ENCODE measurements at places on chromosomes 3 and 15. TPM values are rescaled to one million over a fixed set of nuclear protein-coding genes. Genes with fewer than 3 reads are reported as not detected.

DNA sequence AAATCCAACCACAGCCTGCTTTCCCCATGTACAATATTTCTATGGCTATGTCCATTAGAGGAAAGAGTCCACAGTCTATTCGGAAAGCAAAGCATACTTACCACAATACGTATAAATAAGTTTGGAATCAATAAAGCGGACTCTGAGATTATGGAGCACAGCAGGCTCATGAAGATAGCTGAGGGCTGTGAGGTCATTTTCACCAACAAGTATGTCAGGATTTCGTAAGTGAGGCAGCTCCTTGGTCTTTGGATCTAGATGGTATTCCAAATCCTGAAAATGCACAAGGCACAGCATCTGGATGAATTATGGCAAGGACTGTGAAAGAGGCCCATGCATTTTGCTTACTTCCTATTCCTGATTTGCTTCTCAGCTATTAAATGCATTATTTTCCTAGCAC lies 100.4 kb downstream of the MYO5A start:
- no peak for DNase-seq

Gene GATA2
- total RNA-seq, result 0.09 TPM

Gene DPPA4
- 215 TPM for total RNA-seq

DNA sequence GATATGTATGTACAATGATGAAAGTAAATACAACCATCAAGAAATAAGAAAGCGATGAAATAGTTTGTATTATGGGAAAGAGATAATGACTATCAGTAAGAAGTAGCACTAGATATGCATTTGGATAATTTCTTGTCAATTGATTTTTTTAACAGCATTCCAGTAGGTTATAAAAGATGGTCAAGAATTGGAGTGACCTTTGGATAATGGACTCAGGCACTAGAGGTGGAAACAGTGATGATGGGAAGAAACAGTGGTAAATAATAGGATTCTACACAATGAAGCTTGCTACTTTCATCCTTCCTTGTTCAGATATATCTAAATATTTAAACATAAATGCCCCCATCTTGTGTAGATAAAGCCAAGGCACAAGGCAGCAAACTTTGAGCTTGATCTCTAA lies 101.4 kb downstream of the GBE1 start:
- DNase-seq, result no peak

DNA sequence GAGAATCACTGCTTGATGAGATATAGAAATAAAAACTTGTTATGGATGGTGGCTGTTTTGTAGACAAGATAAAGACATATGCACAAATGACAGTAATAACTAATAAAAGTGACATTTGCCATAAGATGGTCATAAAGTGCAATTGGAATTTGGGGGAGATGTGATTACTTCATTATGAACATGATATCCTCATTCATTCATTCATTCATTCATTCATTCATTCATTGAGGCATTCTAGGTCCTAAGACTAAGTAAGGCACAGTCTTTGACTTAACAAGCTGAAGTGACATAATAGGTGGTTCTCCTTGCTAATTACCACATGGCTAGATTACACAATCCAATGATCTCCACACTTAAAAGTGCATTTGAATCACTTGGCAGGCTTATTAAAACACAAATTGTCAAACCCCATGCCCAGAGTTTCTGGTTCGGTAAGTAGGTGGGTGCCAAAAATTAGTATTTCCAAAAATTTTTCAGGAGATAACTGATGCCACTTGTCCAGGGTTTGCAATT lies 18.9 kb downstream of the RAP2B start:
- no peak for DNase-seq

Gene ANKRD34C
- total RNA-seq, result not detected

DNA sequence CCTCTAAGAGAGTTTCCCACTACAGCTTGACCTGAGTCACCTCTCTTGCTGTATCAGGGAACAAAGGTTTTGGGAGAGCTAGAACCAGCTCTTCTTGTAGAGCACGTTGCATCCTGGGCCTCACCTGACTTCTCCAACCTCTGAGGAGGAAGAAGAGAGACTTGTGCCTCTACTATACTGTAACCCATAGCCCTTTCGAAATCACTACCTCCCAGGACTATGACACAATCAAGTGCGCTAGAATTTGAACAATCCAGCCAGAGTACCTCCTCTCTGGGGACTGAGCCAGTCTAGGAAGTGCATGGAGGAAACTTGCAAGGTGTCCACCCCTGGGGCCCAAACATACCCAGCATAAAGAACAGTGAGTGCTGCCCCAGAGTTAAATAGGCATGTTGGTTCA lies 192.8 kb upstream of the BHLHE40 start:
- no peak for DNase-seq

- no peak for DNase-seq
These were observed 167.7 kb downstream of the GHSR start for GRCh38 chr3:172280406-172281051.

DNA sequence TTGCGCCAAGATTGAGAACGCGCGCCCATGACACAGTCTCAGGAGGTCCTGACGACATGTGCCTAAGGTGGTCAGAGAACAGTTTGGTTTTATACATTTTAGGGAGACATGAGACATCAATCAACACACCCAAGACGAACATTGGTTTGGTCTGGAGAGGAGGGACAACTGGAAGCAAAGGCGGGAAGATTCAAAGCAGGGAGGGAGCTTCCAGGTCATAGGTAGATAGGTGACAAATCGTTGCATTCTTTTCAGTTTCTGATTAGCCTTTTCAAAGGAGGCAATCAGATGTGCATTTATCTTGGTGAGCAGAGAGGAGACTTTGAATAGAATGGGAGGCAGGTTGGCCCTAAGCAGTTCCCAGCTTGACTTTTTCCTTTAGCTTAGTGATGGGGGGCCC lies 828.4 kb upstream of the DPPA4 start:
- DNase-seq, result peak; percentile 68

Gene NR2F2
- 24.6 TPM for total RNA-seq

Gene SETD2
- 35.4 TPM for total RNA-seq

DNA sequence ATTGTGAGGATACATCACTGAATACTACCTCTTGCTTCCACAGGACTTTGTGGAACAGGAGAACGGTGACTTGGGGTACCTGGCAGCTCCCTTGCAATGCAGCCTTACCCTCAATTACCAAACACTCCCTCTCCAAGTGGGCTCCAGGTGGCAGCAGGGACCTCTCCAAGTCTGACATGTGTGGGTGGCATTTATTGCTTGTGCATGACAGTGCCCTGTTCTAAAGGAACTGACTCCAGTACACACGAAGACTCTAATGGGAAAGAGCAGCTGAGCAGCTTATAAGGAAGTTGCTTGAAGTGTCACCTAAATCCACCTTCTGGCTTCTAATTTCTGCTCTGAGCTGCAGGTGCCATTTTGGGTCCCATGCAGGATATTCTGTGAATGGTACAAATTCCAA lies 174.1 kb upstream of the SLCO3A1 start:
- no peak for DNase-seq

DNA sequence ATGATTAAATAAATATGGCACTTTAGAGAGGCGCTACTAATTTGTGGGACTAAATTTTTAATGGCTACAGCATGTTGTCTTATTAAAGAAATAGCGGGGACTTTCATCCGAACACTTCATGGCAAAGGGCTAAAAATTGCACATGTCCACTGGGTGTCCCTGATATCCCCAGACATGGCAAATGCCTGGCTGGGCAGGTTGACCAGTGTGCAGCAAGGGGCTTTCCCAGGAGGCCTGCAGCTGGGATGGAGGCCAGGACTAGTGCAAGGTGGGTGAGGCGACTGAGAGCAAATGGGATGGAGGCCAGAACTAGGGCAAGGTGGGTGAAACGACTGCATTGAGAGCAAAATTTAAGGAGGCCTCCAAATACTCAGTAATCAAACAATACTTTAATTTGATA lies 167.4 kb upstream of the SMAD3 start:
- no peak for DNase-seq

DNA sequence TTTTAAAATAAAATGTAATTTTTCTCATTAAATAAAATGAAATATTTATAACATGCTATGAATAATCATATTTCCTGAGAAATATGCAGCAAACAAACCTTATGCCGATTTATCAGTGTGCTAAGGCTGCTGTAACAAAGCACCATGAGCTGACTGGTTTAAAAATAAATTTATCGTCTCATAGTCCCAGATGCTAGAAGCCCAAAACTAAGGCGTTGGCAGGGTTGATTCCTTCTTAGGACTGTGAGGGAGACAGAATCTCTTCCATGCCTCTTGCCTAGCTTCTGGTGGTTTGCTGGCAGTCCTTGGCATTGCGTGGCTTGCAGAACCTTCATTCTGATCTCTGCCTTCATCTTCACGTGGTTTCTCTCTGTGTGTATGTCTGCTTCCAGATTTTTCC lies 740.3 kb downstream of the OTOL1 start:
- DNase-seq, result no peak

Gene ZNF609
- 21.5 TPM for total RNA-seq

DNA sequence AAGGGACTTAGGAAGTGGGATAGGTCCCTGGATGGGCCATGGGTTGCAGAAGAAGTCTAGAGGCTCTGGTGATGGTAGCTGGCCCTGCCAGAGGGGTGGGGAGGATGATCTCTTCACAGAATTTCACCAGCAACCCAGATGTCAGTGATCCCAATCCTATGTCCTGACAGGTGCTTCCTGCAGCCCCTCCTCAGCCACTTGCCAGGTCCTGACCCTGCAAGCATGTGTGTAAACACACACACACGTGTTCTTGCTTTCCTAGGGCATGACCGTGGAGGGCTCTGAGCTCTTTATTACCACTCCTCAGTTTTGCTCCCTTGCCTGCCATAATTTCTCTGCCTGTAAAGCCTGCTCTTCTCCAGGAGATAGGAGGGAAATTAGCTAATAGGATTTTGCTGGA lies 12.5 kb downstream of the TEX264 start:
- DNase-seq, result no peak

- no peak for DNase-seq
These were observed 85.9 kb upstream of the ZPLD1 start for GRCh38 chr3:102348904-102349303.

Gene SLC51B
- total RNA-seq, result not detected

DNA sequence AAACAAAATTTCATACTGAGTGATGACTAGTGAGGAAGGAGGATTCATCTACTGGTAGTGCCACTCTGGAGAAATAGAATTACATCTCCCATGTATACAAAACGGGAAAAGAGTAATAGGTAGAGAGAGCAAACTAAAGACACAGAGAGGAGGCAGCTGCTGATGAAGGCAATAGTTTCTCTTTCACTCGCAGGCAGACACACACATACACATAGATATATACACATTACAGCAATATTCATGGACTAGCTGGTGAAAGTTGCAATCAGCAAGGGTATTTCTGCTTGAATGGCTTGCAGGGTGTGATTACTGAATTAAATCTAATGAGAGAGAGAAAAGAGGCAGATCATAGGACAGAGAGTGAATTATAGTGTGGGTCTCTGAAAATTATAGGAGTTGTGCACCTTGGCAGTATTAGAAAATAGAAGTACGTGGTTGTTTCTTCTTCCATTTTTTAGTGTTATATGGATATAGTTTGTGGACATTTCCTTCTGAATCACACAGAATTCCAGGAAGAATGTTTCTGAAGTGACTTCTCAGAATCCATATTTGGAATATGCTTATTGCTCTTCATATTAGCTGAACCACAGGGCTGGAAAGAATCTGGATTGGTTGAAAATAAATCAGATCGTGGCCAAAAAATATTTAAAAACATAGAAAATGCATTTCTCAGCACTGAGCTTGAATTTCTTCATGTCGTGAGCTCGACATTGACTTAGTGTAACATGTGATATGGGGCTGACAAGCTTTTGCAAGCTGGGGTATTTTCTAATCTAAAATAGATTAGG lies 991.2 kb downstream of the TUSC7 start:
- DNase-seq, result no peak

DNA sequence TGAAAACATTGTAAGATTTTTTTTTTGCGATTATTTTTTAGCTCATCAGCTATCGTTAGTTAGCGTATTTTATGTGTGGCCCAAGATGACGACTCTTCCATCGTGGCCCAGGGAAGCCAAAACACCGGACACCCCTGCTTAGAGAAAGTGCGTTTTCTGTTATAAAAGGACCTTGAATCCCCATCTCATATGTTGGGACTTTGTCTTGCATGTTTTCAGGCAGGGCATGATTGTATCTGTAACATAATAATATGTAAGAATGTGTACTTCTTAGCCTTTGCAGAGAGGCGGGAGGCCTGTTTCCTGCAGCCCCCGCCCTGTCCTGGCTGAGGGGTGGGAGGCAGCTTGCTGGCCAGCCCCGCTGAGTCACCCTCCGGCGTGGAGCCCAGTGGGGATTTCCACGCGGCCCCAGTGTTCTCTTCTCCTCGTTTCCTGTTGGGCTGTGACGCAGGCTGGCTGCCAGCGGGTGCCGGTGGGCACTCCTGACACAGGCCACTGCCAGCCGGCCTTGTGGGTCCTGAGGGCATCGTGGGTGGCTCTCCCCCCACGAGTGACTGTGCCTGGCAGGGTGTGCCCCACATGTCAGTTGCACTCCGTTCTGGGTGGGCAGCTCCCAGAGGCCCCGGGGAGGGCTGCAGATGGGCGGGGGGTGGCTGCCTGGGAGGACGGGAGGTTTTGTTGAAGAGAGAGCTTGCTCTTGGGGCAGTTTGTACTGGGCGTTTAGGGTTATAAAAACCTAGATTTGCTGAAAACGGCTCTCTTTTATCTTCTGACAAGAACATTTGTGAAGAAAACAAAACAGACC lies 55.6 kb downstream of the SMAD3 start:
- no peak for DNase-seq

GRCh38 chr15:35722501-35722900 lies 176.5 kb upstream of the DPH6 start:
- no peak for DNase-seq

DNA sequence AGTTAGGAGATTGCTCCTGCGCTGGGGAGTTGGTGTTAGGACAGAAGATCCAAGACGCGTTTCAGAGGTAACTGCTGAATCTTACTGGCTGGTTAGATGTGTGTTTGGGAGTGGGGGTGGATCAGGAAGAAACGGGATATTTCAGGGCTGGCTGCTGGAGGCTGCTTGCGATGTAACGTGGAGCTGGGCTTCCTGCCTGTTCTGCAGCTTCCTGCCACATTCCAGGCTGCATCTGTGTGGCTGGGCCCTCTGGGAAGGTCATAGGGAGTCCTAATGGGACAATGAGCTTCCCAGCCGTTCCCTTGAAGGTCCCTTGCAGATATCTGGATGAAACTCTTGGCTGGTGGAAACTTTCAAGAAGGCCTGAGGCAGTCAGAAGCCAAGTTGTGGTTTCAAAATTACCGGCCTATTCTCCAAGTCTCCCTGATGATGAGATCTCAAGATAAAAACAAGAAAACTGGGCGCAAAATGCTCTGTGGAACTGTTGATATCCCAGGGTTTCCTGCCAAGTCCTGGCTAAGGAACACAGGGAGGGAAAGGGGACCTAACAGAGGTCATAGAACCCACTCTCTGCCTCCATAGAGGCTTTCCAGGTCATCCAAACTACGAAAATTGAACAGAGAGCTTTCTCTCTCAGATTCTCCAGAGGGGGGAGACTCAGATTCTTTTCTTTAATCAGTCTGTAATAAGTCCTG lies 67.0 kb downstream of the NOX5 start:
- DNase-seq, result no peak

Gene MESP2
- total RNA-seq, result not detected

Gene BTBD1
- 43.7 TPM for total RNA-seq

Gene PRKCD
- total RNA-seq, result 4.9 TPM

GRCh38 chr15:44261007-44261706 lies 27.4 kb upstream of the GOLM2 start:
- DNase-seq, result peak; percentile 57
